ENCODE measurements at places on chromosomes 6 and 20.
A peak's percentile ranks its signal among the peaks of the same experiment; 100 is the strongest.

- peak; percentile 36 for DNase-seq
Observed at GRCh38 chr20:431012-431904, 23.2 kb downstream of the RBCK1 start.

DNA sequence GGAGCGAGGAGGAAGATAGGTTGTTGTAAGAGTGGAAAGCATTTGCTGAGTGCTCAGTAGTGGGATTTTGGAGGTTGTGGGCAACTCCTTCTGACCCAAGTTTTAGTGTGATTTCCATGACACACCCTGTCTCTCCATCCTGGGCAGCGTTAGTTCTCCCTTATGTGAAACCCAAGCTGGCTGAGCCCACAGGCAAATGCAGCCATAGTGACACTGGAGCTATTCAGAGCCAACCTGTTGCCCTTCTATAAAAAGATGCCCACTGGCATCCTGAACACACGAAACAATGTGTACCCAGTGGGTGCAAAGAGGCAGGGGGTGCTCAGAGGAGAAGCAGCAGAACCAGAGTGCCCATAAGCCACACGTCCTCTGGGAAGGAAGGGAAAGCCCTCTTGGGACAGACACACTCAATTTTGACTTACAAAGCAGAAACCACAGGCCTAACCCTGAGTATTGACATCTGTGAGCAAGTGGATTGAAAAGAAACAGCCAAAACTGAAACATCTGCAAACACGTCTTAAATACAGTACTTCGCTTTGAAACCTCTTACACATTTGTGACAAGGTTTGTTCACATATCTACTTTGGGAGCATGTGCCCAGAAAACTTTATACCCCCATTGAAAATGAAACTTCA, 54.6 kb downstream of the BPIFB1 start:
- no peak for DNase-seq

DNA sequence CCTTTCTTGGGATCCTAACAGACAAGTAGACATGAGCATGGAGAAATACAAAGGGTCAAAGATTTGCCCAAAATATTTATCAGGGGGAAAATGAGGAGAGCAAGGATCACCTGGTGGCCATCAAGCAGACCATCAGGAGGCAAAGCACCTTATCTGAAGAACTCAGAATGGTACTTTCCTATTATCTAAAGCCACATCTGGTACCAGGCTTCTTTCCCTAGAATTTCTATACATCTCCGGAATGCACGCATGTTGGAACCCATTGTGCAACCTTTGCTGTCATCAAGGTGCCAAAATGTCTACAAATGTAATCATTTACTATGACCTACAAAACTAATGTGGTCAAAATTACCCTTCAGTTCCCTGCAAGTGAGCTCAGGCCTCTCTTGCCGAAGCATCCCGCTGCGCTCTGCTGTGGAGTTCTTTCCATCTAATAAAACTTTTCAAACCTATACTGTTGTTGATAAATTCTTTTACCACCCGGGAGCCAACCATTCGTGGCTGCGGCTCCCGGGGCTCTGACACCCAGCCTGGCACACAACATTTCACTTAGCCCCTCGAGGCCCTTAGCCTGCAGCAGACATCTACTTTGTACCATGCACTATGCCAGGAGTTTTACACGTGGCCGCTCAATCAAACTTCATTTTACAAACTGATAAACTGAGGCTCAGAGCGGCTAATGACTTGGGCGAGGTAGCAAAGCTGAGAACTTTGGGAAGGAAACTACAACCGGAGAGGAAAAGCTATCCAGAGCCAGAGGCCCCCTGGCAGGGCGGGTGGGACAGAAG, 3.8 kb upstream of the CPXM1 start:
- DNase-seq = no peak

DNA sequence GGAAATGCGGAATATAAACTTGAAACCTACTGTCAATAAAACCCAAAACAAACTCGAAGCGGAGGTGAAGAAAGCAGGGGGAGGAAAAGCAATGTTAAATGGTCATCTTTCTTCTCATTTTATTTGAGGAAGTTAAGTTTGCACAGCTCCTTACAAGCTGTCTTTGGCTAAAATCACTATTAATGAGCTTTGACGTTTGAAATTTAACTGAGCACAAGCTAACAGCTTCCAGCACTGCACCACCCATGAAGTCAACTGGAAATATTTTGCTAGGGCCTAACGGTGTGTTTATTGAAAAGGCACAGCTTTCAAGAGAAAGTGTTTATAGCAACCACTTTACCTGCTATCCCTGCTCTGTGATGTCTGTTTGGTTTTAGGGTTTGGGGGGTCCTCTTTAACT, 103.8 kb downstream of the PKHD1 start:
- DNase-seq = no peak

DNA sequence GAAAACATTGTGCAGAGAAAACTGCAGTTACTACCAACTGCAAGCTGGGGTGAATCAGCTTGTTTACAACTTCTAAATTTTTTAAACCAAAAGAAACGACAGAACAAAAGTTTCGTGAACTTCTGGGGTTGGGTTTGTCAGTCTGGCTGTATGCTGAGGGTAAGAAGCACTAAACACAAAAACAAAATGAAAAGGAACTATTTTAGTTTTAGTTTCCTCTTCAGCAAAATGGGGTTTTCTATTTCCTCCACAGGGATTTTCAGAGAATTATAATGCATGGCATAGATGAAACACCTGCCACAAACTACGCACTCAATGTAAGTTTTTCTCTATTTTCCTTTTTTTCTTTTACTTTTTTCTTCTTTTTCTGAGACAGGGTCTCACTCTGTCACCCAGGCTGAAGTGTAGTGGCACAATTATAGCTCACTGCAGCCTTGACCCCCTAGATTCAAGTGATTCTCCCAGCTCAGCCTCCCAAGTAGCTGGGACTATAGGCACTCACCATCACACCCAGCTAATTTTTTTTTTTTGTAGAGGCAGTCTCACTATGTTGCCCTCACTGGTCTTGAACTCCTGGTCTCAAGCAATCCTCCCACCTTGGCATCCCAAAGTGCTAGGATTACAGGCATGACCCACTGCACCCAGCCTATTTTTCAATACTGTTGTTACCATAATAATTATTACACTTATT, 40.6 kb downstream of the CGA start:
- no peak for DNase-seq

DNA sequence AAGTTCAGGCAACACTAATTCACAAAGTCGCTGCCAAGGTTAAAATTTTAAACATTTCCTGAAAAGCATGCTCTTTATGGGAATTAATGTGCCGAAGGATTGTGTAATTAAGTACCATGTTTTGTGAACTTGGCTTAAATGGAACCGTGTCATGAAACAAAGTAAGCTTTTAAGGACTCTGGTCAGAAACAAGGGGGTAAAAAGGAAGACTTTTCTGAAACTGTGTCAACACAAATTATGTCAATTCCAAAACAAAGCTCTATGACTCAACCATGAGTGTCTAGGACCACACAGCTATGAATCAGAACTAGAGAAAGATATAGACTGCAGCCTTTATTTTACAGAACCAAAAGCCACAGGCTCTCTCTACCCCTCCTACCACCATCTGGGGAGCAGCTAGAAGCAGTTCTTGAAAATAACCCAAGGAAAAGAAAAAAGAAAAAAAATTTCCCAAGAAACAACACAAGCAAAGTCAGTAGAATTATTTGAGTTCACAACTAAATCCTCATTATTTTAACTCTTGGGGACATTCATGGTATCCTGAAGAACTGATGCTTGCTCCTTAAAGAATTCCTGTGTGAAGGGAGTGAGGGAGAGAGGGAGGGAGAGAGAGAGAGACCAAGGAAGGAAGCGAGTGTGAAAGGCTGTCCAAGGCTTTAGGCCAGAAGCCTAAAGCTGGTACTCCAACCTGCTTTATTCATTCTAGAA, 81.9 kb downstream of the ZMYND8 start:
- peak; percentile 87 for DNase-seq

DNA sequence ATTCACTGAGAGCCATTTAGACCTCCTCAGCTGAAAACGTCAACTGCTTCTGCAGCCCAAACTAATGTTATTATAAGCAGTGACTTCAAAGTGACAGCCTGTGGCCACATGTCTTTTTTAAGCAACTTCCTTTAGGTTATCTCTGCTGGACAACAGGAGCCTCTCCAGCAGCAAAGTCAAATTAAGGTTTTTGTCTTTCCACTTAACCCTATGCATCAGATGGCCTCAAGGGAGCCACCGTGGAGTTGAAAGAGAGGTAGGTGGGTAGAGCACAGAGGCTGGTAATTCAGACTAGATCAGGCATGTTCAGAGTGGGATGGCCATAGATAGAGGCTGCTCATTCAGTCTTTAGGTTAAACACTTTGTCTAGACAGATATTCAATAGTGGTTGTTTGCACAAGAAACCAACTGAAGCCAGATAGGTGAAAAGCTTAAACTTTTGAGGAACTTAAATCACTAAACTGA, 300.6 kb upstream of the ECI2 start:
- DNase-seq = no peak

DNA sequence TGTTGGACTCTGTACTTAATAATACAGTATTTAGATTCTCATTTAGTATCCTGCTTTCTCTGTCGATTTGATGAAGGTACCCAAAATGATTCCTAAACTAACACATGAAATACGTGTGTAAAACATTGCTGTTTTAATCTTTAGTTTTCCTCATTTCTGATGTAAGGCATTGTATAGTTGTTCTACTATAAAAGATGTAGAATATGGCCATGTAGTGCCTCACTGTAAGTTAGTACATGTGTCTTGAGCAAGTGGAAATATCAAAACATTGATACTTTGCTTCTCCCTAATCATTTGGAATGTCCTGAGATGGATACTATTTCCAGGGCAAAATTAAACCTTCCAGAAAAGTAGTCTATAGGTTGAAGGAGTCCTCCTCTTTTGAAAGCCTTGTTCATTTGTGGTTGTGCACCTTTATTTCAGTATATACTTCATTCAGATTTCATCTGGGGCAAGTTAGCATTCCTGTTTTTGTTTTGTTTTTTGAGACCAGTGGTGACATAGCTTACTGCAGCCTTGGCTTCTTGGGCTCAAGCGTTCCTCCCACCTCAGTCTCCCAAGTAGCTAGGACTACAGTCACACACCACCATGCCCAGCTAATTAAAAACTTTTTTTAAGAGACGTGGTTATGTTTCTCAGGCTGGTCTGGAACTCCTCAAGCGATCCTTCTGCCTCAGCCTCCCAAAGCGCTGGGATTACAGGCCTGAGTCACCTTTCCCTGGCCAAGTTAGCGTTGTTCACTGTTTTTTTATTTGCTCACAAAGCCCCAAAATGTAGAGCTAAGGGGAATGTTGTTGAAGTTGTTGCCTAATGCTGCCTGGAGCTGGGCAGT, 11.6 kb downstream of the SRSF3 start:
- no peak for DNase-seq

DNA sequence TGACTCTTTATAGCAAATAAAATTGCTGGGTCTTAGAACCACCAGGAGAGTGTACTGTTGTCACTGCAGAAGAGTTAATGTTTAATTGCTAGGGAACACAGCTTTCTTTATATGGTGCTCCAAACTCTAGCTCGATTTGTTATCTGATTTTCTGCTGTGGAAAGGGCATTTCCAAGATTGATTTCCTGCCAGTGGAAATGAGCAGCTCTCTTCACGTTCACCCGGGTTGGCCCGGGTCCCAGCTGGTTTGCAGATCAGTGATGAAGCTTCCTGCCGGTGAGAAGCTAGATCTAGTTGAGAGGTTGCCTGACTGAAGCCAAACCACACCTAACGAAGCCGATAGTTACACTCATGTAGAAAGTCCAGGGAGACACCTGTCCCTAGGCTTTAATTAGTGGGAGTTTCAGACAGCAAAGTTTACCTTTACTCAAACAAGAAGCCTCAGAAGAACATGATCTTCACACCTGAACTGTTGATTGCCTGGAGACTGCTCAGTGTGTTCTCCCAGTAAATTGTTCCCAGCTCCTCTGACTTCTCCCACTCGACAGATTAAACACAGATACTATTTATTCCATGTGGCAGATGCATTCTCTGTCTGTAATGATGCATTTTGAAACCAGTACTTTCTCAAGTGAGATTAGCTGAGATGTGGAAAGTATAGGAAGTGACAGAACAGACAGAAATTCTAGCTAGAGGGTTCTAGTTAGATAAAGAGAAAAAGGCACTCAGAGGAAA, 27.8 kb downstream of the PAQR8 start:
- DNase-seq = no peak

DNA sequence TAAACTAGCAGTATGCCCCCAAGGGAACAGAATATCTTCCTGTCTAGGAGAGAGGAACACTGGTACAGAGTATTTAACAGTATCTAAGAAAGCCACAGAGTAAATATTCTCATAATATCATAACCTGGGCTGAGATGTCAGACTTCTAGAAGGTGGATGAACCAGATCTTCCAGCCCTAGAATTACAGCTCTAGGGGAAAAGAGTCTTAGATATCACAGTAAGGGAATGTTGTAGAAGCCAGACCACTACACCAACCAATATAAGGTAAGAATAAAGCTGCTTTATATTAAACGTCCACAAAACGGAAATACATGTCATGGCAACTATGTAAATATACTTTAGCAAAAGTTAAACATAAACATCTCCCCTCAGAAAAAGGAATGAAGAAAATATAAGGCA, 12.4 kb downstream of the SERINC1 start:
- no peak for DNase-seq

- peak; percentile 78 for DNase-seq
Observed at GRCh38 chr20:38073307-38074071, 39.9 kb downstream of the RPRD1B start.

- peak; percentile 85 for DNase-seq
Observed at GRCh38 chr6:149749594-149750135, at the start of gene PCMT1. Gene PCMT1 (plus strand): TSS chr6:149749741. CDS start chr6:149749902, 161 bp downstream.

DNA sequence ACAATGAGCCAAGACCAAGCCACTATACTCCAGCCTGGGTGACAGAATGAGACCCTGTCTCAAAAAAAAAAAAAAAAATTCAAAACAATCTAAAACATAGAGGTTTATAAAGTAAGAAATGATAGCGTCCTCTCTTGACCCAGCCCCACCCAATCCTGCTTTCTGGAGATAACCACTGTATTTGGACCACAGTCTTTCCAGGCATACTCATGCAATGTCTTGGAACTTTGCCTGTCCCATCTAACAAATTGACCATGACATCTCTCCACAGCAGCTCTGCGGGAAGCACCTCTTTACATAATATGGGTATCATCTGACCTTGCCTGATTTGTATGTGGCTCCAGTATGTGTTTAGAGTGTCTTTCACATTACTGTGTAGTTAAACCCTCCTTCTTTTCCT, 9.1 kb upstream of the SHLD1 start:
- no peak for DNase-seq

- no peak for DNase-seq
Observed at GRCh38 chr6:146620655-146621054, 21.9 kb downstream of the ADGB start.
